ENCODE measurements at places on chromosomes 12 and 14.
A peak's percentile ranks its signal among the peaks of the same experiment; 100 is the strongest.

GRCh38 chr12:89836026-89836425, 127.4 kb upstream of the ATP2B1 start:
- no peak for DNase-seq

GRCh38 chr12:80419644-80420043, 24.4 kb upstream of the PTPRQ start:
- DNase-seq, result peak; percentile 4

DNA sequence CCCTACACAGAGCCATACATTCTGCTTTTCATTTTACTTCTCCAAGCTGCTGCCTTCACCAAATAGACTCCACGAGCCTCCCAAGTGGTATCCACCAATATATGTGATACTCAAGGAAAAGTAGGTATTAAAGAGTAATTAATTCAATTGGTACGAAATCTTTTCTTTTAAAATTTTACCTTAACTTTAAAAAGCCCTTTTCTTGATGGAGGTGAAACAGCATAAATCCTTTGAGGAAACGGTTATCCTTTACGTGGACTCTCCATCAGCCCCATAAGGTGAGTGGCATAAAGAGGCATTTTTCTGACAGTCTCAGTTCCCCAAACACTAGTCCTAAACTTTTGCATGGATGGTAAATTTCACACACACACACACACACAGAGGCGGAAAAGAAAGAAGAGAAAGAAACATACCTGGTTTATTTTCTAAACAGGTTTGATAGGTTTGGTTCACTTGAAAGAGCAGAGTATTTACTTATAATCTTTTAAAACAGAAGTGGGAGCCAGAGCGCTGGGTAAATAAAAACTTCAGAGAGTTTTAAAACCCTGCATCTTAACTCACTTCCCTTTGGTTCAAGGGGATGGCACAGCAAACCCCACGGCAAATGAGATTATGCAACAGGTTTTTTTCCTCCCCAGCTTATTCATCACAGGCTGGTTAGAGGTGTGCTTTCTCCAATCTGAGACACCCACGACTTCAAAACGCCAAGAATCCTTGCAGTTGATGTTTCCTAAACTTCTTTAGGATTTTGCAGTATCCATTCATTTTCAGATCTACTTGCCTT, 1.9 kb downstream of the DUSP16 start:
- DNase-seq, result peak; percentile 82

GRCh38 chr12:49923035-49923644, 19.4 kb upstream of the FAIM2 start:
- no peak for DNase-seq

DNA sequence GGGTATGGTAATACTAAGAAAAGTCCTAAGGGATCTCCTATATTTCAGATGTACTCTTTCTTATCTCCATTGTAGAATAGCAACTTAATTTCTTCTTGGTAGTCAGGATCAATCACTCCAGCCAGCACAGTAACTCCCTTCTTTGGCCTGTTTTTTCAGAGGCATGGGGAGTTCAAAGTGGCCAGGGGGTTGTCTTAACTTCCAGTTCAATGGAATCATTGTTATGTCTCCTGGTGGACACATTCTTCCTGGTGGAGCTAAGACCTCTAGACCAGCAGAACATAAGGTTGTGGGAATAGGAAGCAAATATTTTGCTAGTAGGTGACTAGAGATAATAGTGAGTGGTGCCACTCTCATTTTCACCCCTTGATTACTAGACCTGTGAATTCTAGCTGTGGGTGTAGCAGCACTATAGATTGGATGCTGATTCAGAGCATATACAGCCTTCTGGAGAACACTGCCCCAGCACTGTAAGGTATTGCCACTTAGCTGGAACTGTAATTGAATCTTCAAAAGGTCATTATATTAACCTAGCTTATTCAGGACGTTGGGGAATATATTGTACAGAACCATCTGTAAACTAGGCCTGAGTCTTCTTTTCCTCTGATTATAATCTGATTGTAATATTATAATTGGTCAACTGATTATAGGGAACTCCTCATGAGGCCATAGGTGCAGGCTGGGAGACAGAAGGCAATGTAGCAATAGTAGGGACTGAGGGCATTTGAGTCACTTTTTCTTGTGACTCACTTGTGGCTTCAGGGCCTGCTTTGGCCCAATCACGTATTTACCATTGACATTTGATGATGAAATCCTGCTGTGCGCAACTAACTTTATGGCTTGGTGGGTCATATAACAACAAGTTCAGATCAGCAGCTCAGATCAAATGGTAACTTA, 60.2 kb upstream of the ATP2B1 start:
- peak; percentile 88 for DNase-seq

- DNase-seq, result no peak
Measured at GRCh38 chr12:95096852-95097251, 23.4 kb upstream of the NR2C1 start.

DNA sequence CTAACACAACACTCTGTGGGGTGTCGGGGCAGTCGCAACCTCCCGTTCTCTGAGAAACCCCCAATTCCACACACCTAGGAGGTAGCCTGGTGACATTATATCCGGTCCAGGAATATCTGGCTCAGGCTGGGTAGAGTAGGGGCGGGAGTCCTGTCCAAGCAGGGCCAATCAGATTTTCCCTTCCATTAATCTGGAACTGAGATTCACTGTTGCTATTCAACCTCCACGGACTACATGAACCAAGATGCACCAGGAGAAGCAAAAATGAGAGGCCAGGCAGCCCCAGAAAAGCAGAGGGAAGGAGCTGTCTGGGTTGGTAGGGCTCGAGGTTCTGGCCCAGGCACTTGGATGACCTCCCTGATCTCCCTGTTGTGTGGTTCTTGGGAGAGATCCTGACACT, 51.0 kb downstream of the NINJ2 start:
- no peak for DNase-seq

- no peak for DNase-seq
Measured at GRCh38 chr14:50603565-50603964, 43.6 kb downstream of the ATL1 start.

DNA sequence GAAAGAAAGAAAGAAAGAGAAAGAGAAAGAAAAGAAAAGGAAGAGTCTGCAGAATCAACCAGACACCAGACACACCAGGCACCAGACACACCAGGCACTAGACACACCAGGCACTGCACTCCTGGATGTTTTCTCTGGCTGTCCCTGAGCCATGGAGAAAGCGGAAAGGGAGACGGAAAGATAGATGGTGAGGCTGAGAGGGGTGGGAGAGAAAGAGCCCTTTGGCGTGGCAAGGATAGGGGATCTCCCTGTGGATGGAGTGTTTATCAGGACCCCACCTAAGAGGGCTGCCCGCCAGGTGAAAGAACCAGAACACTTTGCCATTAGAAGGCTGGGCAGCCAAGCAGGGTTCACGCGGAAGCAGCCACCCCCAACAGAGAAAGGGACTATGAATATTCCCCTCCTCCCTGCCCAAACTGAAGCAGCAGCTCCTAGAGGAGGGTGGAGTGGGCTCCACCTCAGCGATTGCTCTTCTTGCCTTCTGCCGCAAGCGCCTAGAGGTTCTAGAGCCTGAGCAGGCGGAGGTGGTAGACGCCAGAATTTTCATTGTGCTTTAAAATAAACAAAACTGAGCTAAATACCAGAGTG, 13.4 kb downstream of the ST8SIA1 start:
- DNase-seq, result no peak

DNA sequence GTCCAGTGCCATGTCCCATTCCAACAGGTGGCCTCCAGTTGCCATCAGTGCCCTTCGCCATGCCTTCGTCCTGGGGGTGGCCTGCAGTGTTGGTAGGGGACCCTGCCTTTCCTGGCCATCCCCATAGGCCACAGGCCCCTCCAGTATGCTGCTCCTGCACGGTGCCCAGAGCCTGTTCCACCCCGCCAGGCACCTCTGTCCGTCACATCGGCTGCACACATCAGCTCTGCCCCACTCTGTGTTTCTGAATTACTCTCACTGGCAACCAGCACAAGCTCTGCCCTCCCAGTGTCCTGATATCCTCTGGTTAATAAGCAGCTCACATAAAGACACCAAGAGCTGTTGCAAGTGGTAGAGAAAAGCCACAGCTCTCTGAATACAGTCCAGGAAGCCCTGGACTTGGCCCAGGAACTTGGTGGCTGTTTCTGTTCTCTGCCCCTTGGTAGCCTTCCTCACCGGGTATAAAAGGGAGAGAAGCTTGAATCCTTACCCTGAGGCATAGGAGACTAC, 31.3 kb upstream of the ATP2A2 start:
- no peak for DNase-seq

GRCh38 chr14:36870776-36871175, 209.1 kb downstream of the PAX9 start:
- no peak for DNase-seq
